ENCODE measurements at places on chromosomes 1 and 21.

GRCh38 chr1:45922374-45922773 is 119.0 kb downstream of the MAST2 start:
- no peak for DNase-seq

- DNase-seq, result no peak
These were observed 4.8 kb downstream of the FAM3B start for GRCh38 chr21:41321211-41321907.

- no peak for DNase-seq
These were observed 66.9 kb downstream of the PRDM16 start for GRCh38 chr1:3135744-3136455.

GRCh38 chr1:162385280-162385623 is 3.7 kb downstream of the C1orf226 start:
- no peak for DNase-seq

DNA sequence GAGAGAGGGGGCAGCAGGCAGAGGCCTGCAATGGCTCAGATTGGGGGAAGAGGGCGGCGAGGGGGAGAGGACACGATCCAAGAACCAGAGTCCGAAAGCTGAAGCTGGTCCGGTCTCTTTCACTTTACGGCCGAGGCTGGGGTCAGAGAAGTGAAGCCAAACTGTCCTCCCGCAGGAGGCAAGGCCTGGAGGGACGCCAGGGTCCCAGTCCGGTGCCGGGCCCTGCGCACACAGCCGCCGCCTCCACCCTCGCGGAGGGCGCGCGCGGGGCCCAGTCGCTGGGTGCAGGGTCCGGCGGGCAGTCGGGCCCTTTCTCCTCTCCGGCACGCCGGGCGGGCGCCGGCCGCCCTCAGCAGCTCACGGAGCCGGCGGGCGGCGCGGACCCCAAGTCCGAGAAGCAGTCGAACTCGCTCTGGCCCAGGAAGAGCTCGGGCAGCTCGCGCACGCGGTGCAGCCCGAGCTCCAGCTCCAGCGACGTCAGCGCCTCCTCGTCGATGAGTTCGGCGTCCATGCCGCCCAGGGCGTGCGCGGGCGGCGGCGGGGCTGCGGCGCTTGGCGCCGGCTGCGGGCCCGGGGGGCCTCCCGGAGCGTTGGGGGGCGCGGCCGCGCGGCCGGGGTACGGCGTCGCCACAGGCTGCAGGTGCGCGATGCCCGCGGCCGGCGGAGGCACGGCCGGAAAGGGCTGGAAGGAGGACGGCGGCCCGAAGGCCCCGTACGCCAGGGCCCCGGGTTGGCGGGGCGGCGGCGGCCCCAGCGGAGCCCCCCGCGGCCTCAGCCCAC is 749 bp downstream of the CITED4 start:
- DNase-seq, result no peak

DNA sequence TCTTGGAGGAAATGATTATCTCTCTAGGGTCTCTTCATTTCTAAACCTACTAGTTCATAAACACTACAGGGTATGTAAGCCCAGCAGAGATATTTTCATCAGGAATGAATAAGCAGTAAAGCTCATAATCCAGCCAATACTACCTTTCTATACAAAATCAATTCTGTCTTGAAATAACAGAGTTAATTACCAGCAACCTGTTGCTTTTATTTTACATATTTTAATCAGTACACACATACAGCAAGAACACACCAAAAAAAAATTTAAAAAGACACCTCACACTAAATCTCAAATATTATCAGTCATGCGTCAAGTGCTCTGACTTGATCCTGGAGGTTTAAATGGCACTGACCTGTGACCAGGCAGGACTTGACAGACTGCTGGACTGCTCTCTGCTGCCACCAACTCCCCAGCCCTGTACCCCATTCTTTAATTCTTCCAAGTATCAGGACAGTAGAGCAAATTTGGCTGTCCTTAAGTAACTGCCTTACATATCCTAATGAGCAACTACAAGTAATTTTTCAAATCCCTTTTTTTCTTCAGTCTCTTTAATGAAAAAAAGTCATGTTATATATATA is 98.5 kb downstream of the CDC42BPA start:
- no peak for DNase-seq
